Suprapubic skin (tissue), 4 donors: ENCODE measurements at places on chromosomes 1 and 21. TPM values are rescaled to one million over a fixed set of nuclear protein-coding genes. Genes with fewer than 3 reads are reported as not detected.

HSPG2 gene
- 138 TPM for total RNA-seq

GPATCH3 gene
- total RNA-seq = 14.2 TPM

SPATA45 gene
- not detected for total RNA-seq

OR2M3 gene
- total RNA-seq = not detected

XCL1 gene
- total RNA-seq = not detected

TMCO4 gene
- 15.3 TPM for total RNA-seq
